ENCODE measurements at places on chromosomes 6 and 20. TPM values are rescaled to one million over a fixed set of nuclear protein-coding genes. Genes with fewer than 3 reads are reported as not detected.

Gene HLA-DRA
- polyA plus RNA-seq = 66.7 TPM

Gene NRSN1
- 0.11 TPM for polyA plus RNA-seq

GRCh38 chr6:33208091-33208967 is at the start of gene RING1:
RING1 (plus strand) TSS chr6:33208500; CDS start chr6:33208823, 323 bp downstream.
- DNase-seq = peak; percentile 97

DNA sequence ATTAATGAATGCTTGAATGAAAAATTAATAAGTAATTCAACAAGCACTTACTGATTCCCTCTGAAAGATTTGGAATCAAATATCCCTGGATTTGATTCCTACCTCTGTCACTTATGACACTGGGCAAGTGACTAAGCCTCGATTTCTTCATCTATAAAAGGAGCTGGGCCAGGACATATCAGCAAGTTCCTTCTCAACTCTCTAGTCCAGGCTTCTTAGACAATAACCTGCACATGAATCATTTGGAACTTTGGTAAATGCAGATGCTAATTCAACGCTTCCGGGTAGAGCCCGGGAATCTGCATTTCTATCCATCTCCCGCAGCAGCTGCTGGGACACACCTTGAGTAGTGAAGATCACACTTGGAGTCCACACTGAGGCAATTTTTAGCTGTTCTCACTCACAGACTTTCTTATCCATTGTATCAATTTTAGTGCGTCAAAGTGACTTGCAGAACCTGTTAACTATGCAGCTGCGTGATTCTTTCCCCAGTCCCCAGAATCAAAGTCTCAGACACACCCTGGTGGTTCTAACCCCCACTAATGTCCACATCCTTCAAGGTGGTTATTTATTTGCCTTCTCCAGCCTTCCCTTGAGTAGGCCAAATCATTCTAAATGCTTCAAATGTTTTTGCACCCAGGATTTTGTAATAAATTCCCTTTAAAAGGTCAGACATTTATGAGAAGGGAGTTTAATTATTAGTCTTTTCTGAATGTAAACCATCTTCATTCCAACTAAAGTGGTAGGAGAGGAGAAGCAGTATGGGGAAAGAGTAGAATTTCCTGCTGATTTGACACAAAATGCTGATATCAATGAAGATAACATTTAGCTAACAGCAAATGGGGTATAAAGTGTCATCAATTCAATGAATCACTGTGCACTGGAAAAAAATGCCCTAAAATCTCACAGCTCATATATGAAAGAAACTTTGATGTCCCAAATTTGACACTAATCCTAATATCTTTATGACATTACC is 26.0 kb upstream of the CCND3 start:
- no peak for DNase-seq

GRCh38 chr20:22285555-22285954 is 298.8 kb downstream of the FOXA2 start:
- no peak for DNase-seq

DNA sequence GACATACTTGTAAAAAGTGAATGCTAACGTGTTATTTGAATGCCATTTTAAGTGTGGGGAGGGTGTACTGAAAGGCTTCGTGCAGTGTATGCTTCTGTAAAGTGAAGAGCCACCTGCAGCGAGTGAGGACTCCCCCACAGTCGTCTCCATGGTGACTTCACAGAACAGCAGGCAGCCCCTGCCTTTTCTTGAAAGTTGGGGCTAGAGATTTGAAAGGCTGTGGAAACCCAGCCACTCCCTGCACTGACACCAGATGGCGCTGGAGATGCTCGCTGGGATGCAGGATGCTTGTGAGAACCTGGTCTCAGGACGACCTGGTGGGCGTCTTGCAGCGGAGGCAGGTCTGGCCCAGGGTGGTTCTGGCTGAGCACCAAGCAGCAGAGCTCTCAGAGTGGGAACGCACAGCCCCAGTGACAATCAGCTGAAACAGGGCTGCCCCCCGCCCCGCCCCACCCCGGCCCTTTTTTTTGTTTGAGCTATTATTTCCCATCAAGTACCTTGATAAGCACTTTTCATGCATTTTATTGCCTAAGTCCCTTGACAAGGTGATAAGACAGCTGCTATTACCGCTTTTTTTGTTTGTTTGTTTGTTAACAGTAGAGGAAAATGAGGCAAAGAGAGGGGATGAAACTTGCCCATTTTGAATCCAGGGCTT is 150.3 kb downstream of the SYCP2 start:
- DNase-seq = peak; percentile 84

GRCh38 chr6:129542705-129543104 is 167.3 kb downstream of the ARHGAP18 start:
- no peak for DNase-seq

- no peak for DNase-seq
Observed at GRCh38 chr6:56742122-56742791, 99.6 kb upstream of the DST start.

DNA sequence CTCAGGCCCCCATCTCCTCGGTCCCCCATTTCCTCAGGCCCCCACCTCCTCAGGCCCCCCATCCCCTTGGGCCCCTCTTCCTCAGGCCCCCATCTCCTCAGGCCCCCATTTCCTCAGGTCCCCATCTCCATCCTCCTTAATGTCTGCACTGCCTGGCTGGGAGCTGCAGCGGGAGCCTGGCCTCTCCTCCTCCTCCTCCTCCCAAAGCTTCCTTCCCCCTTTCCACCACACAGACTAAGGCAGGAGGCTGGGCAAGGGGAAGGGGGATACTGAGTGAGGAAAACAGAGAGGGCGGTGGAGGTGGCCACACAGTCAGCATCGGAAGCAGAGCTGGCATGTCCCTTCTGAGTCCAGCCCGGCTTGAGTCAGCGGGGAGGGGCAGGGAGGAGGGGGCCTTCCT is 122.6 kb upstream of the RPS6KA2 start:
- DNase-seq = no peak

- no peak for DNase-seq
Observed at GRCh38 chr6:45586216-45587171, 208.8 kb upstream of the SUPT3H start.
